AG08396 (cell line): ENCODE measurements at places on chromosomes 1 and 21.

GRCh38 chr1:23177438-23178380 lies 9.1 kb upstream of the LUZP1 start:
- DNase-seq, result peak; percentile 89

DNA sequence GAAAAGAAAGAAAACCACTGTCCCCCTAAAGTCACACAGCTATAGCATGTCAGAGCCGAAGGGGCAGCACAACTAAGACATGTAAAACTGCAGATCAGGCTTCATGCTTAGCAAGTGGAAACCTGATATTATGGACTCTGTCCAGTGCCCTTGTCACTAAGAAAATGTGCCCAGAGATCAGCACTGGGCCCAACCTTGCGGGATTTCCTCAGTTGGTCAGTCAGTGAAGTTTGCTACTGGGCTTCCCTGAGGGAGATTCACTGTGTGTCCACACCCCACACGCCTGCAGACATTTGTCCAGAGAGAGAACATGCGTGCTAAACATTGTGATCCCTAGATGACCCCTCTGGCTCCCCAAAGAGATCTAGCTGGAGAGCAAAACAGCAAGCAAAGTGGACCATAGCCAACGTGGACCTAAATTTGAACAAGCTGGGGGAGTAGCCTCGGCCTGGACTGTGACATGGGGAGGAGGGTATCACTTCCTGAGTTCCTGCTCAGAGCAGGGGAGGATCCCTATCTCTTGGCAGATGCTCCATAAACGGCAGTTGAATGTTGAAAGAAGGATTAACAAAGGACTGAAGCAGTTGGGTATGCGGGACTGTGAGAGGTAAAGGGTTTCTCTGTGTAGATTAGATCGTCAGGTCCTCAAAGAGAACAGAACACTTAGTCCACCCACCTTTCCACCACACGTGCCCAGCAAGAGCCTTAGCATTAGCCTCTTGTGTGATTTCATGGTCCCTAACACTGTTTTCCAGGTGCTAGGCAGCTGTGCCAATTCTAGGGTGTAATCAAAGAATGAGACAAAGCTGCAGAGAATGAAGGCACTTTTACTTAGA lies 53.6 kb downstream of the GLUL start:
- no peak for DNase-seq

- no peak for DNase-seq
Measured at GRCh38 chr1:220579317-220579716, 51.4 kb downstream of the MARK1 start.

DNA sequence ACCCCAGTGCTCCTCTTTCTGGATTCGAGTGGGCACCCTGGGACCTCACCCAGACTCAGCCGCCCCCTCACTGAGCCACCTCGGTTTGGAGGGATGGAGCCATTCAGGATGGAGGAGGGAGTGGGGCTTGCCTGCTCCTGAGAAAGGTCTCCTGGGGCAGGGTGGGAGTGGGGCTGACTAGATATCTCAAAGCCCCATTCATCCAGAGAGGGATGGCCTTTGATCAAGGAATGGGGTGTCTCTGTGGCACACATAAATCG lies 10.1 kb upstream of the SPSB1 start:
- DNase-seq, result no peak

GRCh38 chr1:201619513-201619912 lies 80.6 kb downstream of the NAV1 start:
- no peak for DNase-seq

- no peak for DNase-seq
Measured at GRCh38 chr21:33940881-33941245, 25.3 kb upstream of the ATP5PO start.

DNA sequence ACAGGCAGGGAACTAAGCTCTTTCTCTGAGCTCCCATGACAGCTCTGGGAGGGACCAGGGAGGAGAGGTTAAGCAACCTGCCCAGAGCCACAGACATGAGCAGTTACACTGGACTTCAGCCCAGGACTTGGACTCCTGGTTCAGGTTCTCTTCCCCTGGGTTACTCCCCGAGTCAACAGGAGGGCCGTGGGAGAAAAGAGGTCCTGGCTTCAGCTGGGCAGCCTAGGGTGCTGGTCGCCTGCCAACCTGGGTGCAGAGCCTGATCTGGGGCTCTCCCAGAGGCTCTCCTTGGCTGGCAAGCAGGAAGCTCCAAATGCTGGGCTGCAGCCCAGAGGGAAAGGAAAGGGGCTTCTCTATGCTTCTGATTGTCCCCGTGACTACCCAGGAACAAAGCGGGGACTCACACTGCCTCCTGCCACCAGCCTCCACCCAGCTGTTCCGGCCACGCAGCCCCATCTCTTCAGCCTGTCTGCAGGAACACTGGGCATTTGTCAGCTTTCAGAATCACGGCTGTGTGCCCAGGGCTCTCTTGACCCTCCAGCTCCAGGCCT lies 141.8 kb downstream of the HIVEP3 start:
- DNase-seq, result no peak

GRCh38 chr1:5481889-5482288 lies 510.3 kb downstream of the NPHP4 start:
- DNase-seq, result no peak

DNA sequence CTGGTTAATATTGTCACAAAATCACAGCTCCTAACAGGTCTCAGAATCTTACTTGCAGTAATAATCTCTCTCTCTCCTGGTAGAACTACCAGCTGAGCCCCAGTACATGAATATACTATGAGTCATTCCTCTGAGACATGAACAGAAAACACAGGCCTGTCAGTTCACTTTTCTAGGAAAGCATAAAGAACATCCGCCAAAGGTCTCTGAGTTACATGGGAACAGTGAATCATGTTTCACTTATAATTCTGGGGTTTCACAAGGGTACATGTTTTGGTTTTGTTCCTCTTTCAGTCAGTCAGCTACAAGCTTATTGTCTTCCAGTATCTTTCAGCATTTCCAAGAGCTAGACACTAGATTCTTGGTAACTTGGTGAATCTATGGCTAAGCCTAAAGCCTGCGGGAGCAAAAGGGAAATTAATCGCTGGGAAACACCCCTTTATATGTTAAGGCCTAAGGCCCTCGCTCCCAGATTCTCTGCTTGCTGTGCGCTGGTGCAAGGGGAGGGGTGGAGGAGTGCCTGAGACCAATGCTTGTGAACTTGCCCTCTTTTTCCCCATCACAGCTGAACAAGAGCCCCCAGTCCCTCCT lies 31.7 kb downstream of the IFNGR2 start:
- DNase-seq, result peak; percentile 78

- no peak for DNase-seq
Measured at GRCh38 chr1:33361532-33362235, 40.8 kb upstream of the A3GALT2 start.
